ENCODE measurements at places on chromosomes 11 and 22. TPM values are rescaled to one million over a fixed set of nuclear protein-coding genes. Genes with fewer than 3 reads are reported as not detected.

Gene ISX
- not detected for total RNA-seq

Gene KRTAP5-11
- not detected for total RNA-seq

Gene ATF4
- total RNA-seq = 345 TPM

Gene CD248
- total RNA-seq = not detected

Gene DKK3
- total RNA-seq = 228 TPM

Gene NRIP3
- total RNA-seq = 11.1 TPM

- no peak for DNase-seq
Observed at GRCh38 chr11:96357794-96358193, 14.8 kb upstream of the MAML2 start.

DNA sequence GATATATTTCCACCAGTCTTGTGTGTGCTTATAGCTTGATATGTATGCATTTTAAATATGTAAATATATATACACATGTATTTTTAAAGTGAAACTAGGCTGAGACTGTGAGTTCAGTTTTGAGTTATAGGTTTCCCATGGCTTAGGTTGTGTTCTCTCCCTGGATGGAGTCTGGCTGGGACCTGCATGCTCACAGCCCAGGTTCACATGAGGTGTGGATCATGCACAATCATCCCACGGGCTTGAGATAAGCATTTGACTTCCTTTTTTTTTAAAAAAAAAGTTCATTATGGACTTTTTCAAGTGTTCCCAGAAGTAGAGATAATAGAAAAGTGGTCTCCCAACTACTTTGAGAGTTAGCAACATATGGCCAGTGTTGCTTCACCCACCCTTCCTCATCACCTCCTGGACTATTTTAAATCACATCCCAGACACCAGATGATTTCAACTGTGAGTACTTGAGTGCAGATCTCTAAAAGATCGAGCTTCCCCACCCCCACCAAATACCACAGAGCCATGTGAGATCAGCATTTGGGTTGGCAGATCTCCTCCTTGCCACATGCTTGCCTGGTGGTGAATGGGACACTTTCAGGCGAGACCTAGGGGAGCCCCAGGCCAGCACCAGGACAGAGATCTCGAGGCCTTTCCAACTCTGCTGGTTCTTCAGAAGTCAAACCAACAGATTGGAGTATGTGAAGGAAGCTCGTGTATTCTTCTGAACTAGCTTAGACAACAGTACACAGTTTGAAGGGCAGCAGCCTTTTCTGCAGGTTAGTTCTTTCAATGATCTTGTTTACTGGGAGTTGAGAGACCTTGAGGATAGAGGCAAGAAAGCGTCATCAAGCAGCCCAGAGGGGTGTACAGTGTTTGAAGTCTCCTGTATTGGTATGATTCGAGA, 15.9 kb downstream of the MED15 start:
- DNase-seq = no peak

GRCh38 chr22:46043816-46044620, 67.1 kb upstream of the WNT7B start:
- peak; percentile 64 for DNase-seq

GRCh38 chr11:128190312-128190711, 397.0 kb downstream of the ETS1 start:
- no peak for DNase-seq

- DNase-seq = no peak
Observed at GRCh38 chr22:37275134-37275533, 7.2 kb upstream of the CYTH4 start.

GRCh38 chr22:21681566-21682370, 16.0 kb downstream of the PPIL2 start:
- peak; percentile 37 for DNase-seq

DNA sequence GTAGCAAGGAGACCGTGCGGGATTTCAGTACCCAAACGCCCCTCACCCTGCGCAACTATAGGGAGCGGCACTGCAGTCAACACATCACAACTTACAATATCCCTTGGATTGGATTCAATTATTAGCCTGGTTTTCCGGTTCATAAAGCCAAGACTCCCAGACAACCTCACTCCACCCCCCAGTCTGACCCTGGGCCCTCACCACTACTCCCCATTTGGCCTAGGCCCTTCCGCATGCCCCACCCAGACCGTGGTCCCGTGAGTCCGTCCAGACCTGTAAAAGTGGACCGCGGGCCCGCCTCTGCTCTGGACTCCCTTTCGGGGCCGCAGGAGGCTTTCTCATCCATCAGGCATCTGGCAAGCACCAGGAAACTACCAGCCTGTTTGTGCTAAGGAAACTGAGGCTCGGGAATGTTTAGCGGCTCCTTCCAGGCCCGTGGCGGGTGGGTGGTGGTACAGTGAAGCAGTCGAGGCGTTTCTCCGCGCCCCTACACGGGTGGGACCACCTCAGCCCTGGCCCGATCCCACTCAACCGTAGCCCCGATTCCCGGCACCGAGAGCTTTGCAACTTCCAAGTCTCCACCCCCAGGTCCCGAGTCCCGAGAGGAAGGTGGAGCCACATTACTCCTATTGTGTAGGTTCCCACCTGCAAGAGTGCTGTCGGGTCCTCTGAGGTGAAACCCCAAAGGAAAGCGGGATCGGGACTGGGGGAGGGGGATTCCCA, 679 bp upstream of the DPP3 start:
- peak; percentile 65 for DNase-seq

DNA sequence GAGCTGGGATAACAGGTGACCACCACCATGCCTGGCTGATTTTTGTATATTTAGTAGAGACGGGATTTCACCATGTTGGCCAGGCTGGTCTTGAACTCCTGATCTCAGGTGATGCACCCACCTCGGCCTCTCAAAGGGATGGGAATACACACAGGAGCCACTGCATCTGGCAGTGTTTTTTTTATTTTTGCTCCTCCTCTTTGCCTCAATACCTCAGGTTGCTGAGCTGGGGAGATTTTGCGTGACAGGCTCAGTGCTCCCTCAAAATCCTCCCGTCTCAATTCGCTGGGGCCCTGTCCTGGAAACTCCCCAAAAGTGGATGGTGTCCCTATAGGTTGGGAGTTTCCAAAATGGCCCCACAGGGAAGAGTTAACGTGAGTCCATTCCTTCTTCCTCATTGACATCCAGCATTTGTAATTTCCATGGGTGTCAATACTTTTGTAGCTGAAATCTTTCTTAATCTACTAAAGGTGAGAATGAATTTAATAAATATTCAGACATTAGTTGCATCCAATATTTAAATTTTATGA, 71.8 kb downstream of the GGTLC2 start:
- DNase-seq = no peak

DNA sequence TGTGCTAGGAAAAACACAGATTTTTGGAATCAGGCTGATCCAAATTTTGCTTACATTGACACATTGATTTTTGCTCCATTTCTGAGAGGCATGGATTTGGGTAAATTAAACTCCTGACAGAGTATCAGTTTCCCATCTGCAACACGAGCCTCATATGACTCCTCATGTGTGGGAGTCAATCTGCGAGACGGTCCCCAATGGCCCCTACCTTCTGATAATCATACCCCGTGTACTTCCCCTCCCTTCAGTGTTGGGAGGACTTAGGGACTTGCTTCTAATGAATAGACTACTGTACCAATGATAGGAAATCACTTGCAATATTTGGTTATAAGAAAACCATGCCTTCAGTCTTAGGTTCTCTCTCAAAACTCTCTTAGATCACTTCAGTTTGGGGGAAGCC, 302.7 kb downstream of the ETS1 start:
- no peak for DNase-seq

GRCh38 chr11:101528541-101528940, 55.3 kb downstream of the TRPC6 start:
- no peak for DNase-seq

- DNase-seq = no peak
Observed at GRCh38 chr11:79471071-79471844, 30.4 kb upstream of the TENM4 start.

- DNase-seq = no peak
Observed at GRCh38 chr11:130369141-130369691, 54.5 kb upstream of the ZBTB44 start.

- DNase-seq = peak; percentile 12
Observed at GRCh38 chr11:17386331-17387084, 2.0 kb downstream of the KCNJ11 start.

DNA sequence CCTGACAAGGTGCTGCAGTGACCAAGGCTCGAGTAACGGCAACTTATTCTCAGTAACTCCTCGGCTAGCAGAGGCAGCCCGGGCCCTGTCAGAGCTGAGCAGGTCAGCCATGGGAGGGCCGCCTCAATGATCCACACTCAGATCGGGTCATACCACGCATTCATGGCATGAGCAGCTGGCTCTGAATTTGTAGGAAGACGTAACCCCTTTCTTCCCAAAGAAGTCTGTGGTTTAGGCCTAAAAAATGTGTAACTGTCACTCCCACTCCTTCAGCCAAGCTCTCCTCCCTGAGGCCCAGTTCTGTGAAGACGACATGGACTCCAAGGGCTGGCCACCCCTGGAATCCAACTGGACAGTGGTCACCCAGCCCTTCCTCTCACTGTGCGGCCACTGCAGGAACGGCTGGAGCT, 30.0 kb downstream of the PPP2R1B start:
- peak; percentile 59 for DNase-seq

All from MG63 (cell line).